ENCODE measurements at places on chromosomes 7 and 10. TPM values are rescaled to one million over a fixed set of nuclear protein-coding genes. Genes with fewer than 3 reads are reported as not detected.

Gene MEOX2
- 9.0 TPM for total RNA-seq

Gene MBLAC1
- 2.1 TPM for total RNA-seq

Gene SCD
- total RNA-seq = 53.6 TPM

Gene ABCA13
- not detected for total RNA-seq

Gene ENTPD7
- total RNA-seq = 1.4 TPM

Gene RNF32
- 0.30 TPM for total RNA-seq

Gene PTF1A
- not detected for total RNA-seq

Gene ZNF398
- 7.0 TPM for total RNA-seq

Gene NUTM2B
- total RNA-seq = 1.0 TPM

Gene LRMDA
- 22.3 TPM for total RNA-seq

Gene LIPJ
- total RNA-seq = not detected

Gene SLC18A3
- not detected for total RNA-seq

Gene KCNIP2
- 409 TPM for total RNA-seq

Gene HPSE2
- 0.14 TPM for total RNA-seq

Gene CRPPA
- 7.1 TPM for total RNA-seq

Gene DNAH11
- total RNA-seq = 0.08 TPM

- no peak for DNase-seq
Measured at GRCh38 chr7:105298439-105298894, 90.3 kb downstream of the SRPK2 start.

DNA sequence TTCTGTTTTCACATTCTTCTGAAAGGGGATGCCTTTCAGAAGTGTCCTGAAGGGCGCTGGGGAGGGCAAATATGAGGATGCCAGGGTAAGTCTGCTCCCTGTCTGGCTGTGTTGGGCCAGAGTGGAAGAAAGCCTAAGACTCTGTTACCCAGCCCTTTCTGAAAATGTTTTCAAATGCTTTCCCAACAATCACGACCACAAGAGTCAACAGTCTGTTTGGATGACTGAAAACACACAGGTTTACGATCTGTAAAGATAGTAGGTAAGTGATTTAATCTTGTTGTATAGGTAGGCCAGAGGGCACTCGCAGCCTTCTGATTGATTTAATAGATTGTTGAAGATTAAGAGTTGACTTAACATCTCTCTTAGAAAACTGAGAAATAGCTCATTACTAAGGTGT, 13.2 kb downstream of the SGPL1 start:
- DNase-seq = no peak

DNA sequence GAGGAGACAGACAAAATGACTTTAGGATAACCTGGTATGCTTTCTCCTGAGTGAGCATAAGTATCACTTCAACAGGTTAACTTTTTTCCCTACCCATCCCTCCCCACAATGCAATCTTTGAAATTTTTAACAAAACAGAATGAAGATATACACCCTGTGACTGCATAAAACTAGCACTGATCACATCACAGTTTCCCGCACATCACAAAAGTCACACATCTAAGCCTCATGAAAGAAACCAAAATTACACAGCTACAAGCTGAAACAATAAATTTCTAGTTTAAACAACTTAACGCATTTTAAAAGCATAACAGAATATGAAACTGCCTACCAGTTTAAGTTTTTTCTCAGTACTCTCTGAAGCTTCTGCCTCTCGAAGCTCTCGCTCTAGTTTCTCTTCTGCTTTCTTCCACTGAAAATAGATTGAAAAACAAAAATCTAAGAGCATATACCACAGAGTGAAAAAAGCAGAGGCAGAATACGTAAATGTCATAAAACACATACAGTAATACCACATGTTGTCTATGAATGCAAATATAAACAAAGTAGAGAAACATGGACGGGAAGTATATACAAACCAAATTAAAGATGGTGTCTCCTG, 18.1 kb downstream of the NOC3L start:
- no peak for DNase-seq

DNA sequence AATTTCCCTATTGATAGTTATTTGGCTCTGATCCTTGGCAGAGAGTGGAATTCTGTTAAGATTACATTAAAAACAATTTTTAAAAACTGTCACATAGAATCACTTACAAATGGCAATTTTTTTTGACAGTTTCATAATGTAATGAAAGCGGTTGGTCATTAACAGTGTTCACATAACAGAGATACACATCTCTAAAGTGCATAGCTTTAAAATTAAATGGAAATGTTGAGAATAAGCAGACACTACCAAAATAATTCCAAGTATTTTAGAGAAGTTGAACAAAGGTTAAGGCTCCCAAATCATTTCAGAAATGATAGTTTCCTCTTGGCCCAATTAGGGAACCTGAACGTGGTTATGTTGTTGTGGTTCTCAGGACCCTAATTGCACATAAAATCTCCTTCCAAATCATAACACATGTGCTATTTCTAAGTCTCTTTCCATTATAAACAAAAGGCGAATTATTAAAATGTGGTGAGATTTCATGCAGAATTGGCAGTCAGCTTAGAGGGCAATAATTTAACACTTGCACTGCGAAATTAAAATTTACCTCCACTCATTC, 528.9 kb upstream of the FZD8 start:
- DNase-seq = no peak

- no peak for DNase-seq
Measured at GRCh38 chr10:16811292-16811691, 5.9 kb downstream of the RSU1 start.

GRCh38 chr10:125166658-125167057, 6.3 kb upstream of the CTBP2 start:
- DNase-seq = no peak

GRCh38 chr7:150405584-150406311, 26.6 kb downstream of the ZNF775 start:
- peak; percentile 83 for DNase-seq

DNA sequence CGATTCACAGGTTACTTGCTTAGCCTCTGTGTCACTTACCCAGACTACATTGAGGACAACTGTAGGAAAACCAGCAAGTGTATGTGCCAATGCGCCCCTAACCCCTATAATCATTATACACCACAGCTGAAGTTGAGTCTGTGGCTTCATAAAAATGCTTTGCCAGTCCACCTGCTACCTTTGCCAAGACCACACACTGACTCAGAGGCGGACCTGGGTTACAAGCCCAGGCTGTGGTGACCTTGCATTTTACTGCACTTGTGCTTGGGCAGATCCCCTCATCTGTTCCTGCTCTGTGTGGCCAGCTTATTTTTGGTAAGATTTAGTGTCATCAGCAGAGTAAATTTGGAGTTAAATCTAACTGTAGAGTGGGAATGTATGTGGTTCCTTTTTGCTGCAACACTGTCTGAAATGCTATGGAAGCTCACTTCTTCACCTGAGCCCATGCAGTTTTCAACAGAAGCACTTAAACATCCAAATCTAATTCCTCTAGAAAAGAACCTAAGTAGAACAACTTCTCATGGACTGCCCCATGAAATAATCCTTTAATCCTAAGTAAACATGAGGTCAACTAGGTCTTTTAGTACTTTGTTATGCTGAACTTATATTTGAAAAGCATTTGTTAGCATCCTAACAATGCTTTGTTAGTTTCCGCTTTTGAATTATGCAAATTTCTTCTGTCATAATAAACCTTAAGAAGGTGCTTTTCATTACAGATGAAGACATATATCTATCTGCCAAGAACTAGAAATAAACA, 96.2 kb upstream of the AMPH start:
- DNase-seq = no peak

DNA sequence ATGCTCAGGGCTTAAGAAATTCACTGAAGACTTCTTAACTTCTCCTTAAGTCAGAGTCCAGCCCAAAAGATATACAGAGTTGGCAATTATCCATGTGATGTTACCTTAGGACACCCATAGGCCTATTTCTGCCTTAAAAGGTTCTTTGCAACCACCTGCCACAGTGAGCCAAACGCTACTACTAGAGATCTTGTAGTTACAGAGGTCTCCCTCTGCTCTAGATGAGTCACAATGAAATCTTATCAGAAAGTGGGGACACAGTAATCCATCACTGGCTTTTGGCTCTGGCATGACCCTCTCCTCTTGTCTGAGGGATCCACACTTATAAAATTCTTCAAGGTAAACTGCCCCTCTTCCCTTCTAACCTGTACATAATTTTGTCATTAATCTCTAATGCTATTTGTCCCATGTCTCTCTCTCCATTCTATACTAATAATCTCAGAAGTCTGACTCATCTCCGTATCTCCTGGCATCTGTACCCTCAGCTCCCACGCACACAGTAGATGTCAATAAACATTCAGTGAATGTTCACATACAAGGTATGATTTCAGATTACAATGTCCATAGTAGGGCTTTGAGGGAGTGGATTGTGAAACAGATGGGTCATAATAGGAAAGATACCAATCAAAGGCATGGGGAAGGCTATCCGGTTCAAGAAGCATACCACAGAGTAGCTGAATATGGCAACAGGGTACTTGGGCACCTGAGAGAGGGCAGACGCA, 112.1 kb downstream of the SGMS1 start:
- no peak for DNase-seq

- no peak for DNase-seq
Measured at GRCh38 chr10:58258977-58259692, 8.6 kb downstream of the IPMK start.

DNA sequence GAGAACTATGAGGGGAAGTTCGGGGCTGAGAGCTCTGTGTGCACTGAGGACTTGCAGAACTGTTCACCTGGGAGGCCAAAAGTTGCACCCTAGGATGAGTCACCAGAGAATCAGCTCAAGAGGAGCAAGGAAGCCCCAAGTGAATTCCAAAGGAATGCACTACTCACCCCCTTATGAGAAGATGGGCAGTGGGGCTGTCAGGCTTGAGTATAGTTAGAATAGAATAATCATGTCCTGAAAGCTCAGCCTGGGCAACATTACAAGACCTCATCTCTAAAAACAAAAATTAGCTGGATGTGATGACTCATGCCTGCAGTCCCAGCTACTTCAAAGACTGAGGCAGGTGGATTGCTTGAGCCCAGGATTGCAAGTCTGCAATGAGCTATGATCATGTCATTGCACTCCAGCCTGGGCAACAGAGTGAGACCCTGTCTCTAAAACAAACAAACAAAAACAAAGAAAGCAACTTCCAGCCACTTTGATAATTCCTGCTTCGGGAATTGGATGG, 30.0 kb downstream of the MAP3K8 start:
- no peak for DNase-seq

DNA sequence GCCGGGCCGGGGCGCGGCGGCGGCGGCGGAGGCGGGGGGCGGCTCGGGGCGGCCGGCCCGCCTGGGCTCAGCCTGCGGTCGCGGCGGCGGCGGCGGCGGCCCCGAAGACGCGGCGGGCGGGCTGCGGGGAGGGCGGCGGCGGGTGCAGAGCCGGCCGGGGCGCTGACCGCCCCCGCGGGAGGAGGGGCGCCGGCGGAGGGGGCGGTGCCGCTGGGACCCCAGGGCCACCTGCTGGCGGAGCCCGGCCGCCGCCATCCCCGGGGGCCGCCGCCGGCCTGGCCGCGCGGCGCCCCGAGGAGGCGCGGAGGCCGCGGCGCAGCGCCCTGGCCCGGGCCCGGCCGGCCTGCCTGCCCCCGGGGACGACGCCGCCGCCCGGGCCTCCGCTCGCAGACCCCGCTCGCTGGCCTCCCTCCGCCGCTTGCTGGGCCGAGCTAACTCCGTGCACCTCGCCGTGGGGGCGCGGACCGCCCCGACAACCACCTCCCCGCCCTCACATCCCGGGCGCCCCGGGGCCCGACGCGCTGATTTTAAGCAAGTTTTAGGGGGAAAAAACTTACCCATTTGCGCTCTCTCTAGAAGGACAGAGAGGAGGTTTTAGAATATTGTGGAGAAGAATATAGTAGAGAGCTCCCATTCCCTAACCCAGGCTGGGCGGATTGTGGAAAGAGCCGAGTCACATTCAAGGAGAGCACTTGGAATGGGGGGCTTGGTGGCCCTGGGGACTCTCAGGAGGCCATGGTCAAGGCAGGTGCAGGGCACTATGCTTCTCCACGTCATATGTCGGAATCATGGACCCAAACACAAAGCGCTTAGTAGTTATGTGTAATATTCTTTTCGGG, at the start of gene BEND7:
Gene BEND7 (minus strand): TSS at position 140 of the 839 bp plus-strand sequence. CDS start 481 bp downstream, outside the sequence.
- no peak for DNase-seq

DNA sequence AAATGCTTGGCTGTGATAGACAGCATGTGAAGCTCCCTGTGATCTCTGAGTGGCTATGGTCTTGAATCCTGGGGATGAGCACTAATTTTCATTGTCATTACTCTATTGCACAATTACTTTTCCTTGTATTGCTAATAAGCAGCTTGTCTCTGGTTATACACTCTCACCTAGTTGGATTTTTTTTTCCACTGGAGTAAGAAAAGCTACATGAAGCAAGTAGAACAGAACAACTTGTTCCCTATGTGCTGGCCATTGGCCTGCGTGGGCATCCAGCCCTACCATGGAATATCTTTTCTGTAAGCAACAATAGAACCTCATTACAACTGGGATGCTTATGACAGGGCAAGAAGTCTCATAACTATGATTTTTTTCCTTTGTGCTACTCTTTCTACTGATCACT, 807.4 kb downstream of the TNS3 start:
- DNase-seq = no peak

DNA sequence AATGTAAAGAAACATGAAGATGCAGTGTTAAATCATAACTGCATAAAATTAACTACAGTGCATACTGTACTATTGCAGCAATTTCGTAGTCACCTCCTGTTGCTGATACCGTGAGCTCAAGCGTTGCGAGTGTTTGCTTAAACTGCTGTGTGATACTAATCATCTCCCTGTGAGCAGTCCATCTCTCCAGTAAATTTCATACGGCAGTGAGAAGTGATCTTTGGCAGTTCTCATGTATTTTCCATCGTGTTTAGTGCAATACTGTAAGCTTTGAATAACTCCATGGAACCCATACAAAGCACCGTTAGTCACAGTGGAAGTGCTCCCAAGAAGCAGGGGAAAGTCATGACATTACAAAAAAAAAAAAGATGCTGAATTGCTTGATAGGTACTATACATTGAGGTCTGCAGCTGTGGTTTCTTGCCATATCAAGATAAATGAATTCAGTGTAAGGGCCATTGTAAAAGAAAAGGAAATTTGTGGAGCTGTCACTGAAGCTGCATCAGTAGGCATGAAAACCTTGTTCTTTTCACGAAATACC, 360.4 kb downstream of the EXOC4 start:
- no peak for DNase-seq

GRCh38 chr7:22213081-22213480, 143.9 kb downstream of the RAPGEF5 start:
- no peak for DNase-seq
